GM04503 (cell line): ENCODE measurements at places on chromosomes 7 and 10.

DNA sequence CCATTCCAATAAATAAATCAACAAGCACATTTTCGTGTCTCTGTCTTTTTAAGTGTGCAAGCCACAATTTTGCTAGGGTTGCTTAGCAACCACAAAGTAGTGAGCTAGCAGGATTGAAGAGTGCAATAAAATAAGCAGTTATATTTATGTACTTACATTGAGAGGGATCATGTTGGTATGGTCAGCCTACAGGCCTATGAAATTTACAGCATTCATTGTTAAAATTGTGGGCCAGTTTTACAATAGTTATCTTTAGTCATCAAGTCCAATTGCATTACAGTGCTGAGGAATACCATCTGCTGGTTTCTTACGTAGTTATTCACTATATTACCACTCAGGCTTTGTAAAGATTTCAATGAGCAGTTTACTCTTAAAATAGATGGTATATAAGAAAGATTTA lies 192.5 kb upstream of the POT1 start:
- DNase-seq: no peak

- no peak for DNase-seq
Observed at GRCh38 chr7:99409192-99409572, 413 bp downstream of the BUD31 start.

DNA sequence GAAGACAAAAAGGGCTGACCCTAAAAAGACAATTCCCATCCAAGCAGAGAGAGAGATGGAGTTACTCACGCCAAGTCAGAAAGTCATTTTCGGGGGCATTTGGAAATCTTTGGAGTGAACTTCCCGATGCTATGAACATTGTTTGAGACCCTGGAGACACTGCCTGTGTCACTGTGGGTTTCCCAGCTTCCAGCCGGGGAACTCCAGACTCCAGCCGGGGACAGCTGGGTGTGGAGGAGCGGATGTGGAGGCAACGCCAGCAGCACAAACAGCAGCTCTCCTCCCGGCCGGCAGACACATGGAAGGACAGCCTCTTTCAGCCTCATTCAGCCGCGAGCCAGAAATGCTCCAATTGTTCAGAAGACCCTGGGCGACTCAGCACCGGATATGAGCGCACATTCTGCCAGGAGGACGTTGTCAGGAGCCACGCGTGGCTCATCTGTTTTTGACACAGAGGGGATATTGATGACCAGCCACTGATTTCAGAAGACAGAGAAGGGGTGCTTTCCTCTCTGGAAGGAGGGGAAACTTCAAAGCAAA lies 97.6 kb downstream of the PRPF18 start:
- DNase-seq: peak; percentile 21

DNA sequence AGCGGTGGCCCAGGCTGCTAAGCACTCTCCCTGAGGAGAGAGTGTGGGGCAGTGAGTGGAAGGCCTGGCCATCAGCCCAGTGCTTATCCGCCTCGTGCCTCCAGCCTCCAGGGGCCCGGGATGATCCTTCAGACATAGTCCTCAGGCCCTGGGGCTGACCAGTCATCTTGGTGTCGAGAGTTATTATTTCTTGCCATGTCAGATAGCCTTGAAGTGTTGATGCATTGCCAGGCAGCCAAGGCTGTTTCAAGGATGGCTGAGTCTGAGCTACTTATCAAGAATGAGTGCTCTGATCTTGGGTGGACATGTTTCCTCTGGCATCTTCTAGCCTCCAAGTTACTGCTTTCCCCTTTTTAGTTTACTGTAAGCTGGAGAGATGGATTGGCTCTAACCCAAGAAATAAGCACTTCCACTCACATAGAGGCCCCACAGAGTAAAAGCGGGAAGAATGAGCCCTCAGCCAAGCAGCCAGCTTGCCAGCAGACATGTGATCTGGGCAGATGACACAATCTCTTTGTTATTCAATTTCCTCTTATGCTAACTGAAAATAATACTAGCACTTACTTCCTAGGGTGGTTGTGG lies 136.5 kb upstream of the NAMPT start:
- DNase-seq: peak; percentile 61

DNA sequence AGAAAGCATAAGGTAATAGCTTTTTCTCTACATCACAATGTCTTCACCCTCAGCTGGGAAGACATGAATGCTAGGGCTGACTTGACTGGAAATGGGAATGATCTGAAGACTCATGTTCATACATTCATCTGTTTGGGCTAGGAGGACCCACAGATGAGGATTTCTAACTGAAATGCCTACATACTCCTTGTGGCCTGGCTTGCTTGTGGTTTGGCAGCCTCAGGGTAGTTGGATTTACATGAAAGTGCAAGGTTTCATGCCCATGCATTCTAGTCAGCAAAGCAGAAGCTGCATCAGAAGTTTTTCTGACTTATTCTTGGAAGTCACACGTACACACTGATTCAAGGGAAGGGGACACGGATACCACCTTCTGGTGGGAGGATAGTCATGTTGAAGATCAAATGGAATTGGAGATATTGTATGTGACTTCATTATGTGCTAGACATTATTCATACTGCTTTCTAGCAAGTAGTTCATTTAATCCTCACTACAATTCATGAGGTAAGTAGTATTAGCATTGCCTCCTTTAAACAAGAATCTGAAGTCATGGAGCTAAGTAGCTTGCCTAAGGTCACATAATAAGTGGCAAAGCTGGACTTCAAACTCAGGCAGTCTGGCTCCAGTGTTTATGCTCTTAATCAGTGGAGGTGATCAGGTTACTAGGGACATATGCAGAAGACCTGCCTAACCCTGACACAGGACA lies 957.0 kb downstream of the LRMDA start:
- no peak for DNase-seq

GRCh38 chr7:55438757-55439525 lies 73.8 kb downstream of the LANCL2 start:
- DNase-seq: no peak

- DNase-seq: no peak
Observed at GRCh38 chr10:23001901-23002516, 74.2 kb downstream of the ARMC3 start.

- DNase-seq: no peak
Observed at GRCh38 chr7:114409750-114410149, 4.9 kb upstream of the FOXP2 start.

GRCh38 chr10:46232084-46232483 lies 54.7 kb upstream of the ANTXRL start:
- no peak for DNase-seq

DNA sequence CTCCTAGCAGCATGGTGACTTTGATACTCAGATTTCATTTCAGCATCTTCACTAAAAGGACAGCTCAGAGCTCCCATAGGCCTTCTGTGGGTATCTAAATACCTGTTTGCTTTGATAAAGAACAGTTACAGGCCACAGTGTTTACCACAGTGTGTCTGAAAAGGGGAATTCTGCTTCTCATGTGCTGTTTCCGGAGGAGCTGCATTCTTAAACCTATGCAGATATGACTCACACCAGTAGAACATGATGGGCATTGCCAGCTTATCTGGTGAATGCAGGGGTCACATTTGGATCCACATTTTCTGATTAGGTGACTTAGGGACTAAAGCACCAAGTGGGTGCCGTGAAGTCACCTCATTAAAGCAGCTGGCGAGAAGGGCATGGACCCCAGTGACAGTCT lies 52.6 kb downstream of the TRRAP start:
- DNase-seq: no peak

DNA sequence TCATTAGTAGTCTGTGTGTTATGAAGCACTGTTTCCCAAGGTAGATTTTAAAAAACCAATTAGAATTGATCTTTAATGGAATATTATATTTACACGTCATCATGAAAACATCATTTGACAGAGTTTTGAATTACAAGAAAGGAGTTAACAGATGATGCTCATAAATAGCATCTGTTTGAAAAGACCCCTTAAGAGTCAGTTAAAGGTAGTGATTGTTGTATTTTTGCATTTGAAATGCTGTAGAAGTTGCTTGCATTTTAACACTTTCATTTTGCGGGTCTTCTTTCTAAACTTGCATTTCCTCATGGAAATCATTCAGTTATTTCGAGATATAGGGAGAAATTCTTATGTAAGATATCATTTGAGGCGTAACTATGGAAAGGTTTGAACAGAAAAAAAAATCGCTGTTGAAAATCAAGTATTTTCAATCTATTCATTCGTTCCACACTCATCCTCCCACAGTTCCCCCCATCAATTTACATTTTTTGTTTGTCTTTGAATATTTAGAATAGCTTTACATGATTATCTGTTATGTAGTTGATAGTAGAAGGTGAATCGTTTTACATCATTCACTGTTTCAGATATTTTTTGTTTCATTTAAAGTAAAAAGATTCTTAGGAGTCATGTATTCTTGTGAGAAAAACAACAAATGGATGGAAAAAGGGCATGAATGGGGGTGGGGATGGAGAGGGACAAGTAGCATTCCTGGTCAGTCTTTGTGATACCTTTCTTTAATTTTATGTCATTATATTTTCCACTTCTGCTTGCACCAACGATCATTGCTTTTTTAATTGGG lies 3.0 kb upstream of the SKIDA1 start:
- DNase-seq: no peak

DNA sequence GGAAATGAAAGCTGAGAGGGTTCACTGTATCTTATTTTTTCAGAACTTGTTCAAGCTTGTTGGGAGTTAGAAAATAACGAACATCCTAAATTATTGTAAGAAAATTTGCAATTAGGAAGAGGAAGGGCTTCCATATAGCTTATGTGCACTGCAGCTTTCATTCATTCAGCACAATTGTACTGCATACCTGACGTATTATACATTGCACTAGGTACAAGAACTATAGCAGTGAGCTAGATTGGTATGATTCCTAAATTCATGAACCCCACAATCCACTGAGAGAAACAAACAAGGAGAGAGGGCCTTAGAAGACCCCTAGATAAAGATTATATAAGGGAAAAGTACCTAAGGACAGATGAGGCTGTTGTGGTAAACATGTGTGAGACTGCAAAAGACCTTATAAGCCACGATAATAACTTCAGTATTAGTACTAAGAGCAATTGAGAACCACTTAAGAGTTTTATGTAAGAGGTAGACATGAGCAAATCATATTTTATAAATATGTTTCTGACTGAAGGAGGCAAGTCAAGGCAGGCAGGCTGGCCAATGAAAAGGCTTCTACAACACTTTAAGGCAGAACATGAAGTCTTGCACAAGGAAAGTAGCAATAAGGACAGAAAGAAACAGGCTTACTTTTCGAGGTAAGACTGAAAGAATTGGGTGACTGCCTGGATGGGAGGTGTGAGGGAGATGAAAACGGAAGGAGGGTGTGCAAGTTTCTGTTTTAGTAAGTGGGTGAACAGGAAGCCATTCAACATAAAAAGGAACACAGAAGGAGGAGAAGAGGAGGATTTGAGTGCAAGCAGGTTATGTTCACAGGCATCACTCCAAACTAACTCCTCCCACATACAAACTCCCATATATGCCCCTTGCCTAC lies 77.9 kb upstream of the LRRN3 start:
- no peak for DNase-seq

GRCh38 chr10:60575105-60575504 lies 185.4 kb upstream of the ANK3 start:
- no peak for DNase-seq

DNA sequence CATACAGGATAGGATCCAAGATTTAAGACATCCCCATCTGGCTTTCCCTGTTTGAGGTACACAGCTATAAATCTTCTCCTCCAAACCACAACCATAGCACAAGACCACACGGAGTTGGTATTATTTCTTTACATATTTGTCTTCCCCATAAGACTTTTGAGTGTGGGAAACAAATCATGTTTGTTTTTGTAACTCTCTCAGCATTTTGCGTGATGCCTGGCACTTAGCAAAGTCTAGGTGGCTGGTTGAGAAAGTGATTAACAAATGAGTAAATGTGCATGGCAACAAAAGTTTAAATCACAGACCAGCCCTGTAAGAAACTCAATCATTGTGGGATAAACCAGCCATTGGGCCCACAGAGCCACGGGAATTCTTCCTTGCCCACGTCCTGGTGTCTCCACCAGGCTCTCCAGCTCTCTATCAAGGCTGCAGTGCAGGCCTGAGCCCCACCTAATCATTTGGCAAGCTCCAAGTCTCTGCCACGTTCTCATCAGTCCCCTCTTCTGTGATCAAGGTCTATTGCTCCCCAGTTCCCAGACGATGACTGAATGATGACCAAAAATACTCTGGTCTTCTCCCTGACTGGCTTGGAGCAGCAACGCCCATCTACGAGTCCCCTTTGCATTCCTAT lies 317.8 kb downstream of the TNS3 start:
- DNase-seq: no peak

DNA sequence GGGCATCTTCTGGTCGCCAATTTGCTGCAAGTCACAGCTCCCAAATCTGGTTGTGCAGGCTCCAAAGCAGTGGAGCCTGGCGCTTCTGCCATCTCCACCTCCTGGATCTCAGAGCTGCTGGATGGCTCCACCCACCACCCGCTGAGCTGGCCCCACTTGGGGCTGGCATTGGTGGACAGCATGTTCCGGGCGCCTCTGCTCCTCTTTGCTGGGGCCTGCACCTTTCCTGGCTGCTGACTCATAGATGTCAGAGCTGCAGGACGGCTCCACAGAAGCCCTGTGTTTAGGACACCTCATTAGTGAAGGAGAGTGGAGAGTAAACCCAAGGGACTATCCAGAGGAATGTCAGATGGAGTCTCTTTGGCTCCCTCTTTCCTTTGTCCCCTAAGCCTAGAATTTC lies 27.4 kb downstream of the MAPK8 start:
- DNase-seq: no peak

DNA sequence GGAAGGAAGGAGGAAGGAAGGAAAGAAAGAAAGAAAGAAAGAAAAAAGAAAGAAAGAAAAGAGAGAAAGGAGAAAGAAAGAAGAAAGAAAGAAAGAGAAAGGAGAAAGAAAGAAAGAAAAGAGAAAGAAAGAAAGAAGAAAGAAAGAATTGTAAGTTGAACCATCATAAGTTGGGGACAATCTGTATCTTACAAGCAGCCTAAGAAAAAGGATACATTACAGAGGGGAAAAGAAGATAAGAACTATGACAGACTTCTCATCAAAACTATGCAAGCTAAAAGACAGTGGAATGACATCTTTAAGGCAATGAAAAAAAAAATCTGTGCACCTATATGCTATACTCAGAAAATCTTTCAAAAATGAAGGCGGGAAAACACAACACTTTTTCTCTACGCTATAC lies 50.3 kb upstream of the SP4 start:
- no peak for DNase-seq

DNA sequence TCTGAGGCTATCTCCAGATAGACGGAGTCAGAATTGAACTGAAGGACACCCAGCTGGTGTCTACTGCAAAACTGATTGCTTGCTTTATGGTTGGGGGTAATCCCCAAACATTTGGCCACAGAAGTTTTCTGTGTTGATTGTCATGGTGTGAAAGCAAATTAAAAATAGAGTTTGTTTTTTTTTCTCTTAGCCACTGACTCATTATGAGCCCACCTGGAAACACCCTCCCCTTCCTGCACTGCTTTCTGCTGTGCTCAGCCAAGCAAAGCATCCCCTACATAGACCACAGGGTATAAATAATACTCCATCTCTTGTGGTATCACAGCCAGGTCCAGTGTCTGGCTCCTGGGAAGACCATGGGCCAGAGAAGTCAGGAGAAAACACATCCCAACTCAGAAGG lies 6.5 kb upstream of the VWC2 start:
- no peak for DNase-seq
